Activated CD8-positive, alpha-beta T cell treated with anti-CD3 and anti-CD28 coated beads, Interleukin-2, amount 10 ng/mL, durations not matched to agents 7 days and 5 days (primary cell): ENCODE measurements at places on chromosomes 7 and 10. TPM values are rescaled to one million over a fixed set of nuclear protein-coding genes. Genes with fewer than 3 reads are reported as not detected.

TMEM229A gene
- not detected for total RNA-seq

ANKRD1 gene
- not detected for total RNA-seq

THSD7A gene
- total RNA-seq, result not detected

TAS2R41 gene
- not detected for total RNA-seq

NXPH1 gene
- total RNA-seq, result not detected

GRID2IP gene
- not detected for total RNA-seq

KLF14 gene
- not detected for total RNA-seq

MYPN gene
- total RNA-seq, result not detected

PDK4 gene
- not detected for total RNA-seq

LYZL2 gene
- not detected for total RNA-seq

MACC1 gene
- 0.55 TPM for total RNA-seq

PON3 gene
- total RNA-seq, result not detected

KCNMA1 gene
- 0.16 TPM for total RNA-seq

ASIC3 gene
- 2.8 TPM for total RNA-seq

GNAI1 gene
- total RNA-seq, result not detected
